Stimulated activated memory B cell treated with anti-CD40 and anti-IgM and Interleukin-4, amounts not matched to agents 10 μg/mL and 1 μg/mL and 100 μg/mL, for 72 hours (primary cell): ENCODE measurements at places on chromosomes 1 and 21.

DNA sequence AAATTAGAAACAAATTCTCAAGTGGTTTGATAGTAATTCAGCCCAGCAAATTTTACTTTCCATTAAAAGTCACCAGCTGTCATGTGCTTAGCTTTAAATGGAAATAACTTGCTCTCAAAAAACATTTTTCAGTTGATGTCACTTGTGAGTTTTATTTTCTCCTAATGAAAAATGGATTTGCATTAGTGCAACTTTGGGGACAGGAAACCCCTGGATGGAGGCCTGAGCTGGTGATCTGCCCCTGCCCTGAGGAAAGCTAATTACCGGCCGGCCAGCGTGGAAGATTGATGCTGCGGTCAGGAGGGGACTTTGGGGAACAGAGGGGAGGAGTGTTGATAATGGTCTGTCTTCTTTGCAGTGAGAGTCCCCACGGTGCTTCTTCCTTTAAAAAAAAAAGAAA lies 66.8 kb upstream of the ANGPTL1 start:
- ATAC-seq: no peak

- no peak for ATAC-seq
Observed at GRCh38 chr1:65284229-65284628, 25.1 kb upstream of the DNAJC6 start.

DNA sequence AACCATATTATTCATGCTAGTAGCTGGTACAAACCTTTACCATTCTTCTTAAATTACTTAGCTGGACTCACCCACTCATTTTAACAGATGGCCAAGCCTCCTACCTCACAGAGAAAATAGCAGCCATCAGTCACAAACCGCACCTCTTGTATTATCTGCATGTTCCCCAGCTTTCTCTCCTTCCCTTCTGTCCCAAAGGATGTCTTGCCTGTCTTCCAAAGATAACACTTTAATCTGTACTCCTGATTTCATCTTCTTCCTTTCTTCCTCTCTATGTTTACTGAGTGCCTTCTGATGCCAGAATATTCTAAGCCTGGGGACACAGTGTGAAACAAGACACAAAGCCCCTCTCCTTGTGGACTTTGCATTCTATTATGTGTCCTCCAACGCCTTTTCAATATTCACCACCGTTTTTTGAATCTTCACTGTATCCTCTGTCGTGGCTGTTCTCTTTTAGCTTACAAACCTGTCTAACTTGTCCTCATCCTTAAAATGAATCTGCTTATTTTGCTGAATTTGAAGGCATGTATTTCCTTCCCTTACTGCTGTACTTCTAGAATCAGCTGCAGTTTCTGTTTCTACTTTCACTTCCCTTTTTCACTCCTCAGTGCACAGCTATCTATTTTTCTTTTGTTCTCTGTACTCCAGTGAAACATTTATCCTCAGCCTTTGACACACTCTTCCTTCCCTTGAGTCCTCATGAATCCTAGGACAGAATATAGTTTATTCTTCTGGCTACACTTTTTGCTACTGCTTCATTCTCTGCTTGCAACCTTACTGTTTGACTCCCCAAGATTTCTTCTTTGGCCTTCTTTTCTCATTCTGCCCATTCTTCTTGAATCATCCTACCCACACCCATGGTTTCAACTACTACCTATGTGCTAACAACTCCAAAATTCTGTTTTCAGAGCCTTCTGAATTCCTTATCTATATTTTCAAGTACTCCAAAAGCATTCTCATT lies 216.9 kb upstream of the SAMSN1 start:
- ATAC-seq: peak; percentile 96

DNA sequence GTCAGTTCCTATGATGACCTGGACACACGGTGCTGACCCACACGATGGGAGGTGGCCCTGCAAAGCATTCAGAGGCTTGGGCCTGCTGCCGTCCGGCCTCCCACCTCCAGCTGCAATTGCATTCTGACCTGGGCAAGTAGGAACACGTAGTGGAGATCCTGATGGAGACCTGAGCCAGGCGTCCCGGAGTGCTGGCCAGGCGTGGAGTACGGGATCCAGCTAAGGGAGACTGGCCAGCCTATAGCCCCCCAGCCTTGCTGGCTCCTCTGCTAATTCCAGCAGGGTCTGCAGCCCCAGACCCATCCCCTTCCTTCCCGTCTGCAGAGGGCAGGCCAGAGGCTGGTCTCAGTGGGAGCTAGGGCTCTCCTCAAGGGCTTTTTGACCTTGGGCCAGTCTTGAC lies 11.2 kb downstream of the CD46 start:
- ATAC-seq: no peak

DNA sequence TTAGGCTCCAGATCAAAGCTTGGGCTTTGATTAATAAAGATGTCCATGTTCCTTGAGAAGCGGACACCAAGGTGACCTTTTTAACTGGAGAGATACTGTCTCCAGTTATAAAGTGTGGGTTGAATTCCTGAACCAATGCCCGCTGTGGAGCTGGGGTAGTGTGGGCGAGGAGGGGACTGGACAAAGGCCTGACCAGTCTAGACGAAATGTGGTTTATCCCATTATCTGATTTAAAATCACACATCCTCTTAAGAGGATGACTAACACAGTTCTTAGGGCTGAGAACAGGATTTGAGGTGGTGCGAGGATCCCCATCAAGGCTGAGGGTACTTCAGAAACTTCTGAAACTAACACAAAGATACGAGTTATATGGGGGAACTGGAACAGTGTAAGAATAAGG lies 84.5 kb upstream of the GCLM start:
- no peak for ATAC-seq

DNA sequence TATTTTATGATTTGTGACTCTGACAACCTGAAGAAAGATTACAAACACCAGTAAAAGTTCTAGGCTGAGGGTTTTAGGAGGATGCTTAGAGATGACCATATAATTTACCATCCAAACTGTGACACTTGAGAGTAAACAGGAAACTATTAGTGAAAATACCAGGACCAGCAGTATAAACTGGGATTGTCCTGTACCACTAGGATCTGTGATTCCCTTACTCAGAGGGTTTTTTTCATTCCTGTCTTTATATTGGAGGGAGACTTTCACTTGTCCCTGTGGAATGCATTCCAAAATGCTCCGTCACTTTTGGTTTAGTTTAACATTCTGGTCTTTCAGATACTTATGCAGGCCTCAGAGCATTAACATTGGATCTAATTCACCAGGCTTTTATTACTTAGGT lies 482.9 kb downstream of the PTBP2 start:
- ATAC-seq: no peak

- no peak for ATAC-seq
Observed at GRCh38 chr1:110786802-110787327, 86.1 kb upstream of the CD53 start.

GRCh38 chr1:157691285-157691920 lies 9.2 kb downstream of the FCRL3 start:
- ATAC-seq: peak; percentile 54

- ATAC-seq: no peak
Observed at GRCh38 chr1:45490121-45490625, 790 bp downstream of the TESK2 start.

DNA sequence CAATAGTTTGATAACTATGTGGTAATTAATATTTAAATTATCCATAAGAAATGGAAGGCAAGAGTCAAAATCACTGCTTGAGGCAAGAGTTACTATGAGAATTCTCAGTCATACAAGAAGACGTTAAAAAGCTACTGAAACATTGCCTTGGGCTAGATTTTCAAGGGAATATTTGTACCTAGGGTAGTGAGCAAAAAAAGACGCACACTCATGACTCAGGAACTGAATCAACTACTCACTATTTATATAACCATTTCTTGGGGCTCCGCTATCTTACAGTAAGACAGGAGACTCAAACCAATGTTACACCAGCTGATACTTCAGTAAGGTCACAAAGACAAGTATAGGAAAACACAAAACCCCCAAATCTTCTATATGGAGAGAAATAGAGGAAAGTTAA lies 151.5 kb upstream of the RNPC3 start:
- no peak for ATAC-seq

GRCh38 chr1:228465141-228465540 lies 22.0 kb upstream of the RNF187 start:
- ATAC-seq: no peak

DNA sequence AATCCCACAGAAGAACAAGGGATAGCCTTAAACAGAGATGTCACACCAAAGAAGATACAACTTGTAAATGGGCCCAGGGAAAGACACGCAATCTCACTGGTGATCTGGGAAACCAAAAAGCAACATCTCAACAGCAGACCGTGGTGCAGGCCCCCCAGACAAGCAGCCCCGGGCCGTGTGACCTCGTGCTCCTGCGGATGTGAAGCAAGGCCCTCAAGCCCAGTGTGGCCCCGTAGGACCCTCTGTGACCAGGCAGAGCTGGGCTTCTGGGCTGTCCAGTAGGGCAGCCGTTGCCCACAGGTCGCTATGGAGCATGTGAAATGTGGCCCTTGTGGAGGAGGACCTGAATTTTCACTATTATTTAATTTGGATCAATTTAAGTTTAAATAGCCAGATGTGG lies 34.9 kb upstream of the TMEM52 start:
- no peak for ATAC-seq

- ATAC-seq: peak; percentile 100
Observed at GRCh38 chr1:39230261-39231190, 26.0 kb downstream of the MACF1 start.

DNA sequence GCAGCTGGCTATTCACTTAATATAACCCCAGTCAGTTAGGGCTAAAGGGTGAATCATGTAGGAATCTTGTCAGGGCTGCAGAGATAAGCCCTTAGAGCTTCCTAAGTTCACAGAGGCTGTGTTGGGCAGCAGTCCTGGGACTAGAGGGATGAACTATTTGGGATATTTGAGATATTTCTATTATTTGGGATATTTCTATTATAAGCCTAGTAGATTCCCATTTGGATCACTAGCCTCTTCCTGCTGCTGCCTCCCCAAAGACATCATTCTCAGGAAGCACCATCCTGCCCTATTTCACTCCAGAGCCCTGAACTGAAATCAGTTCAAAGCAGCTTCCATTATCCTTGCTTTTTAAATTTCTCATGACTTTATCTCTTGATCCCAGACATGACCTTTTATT lies 501.3 kb downstream of the NUF2 start:
- no peak for ATAC-seq

- ATAC-seq: peak; percentile 83
Observed at GRCh38 chr1:44693159-44693558, 18.6 kb downstream of the ARMH1 start.

DNA sequence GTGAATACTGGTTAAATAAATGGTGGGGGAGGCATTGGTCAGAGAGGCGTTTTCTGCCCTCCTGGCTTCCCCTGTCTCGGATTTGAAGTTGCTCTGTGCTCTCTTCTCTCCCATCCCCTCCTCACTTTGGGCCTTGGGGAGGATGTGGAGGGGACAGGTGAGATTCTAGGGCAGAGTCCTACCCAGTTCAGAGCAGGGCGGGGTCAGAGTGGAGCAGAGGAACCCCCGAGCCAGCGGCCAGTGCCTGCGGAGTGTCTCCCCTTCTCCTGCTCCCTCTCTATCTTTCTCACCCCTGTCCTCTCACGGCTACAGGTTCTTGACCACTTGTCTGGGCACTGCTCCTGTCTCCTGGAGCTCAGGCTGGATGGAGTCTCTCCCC lies 8.1 kb downstream of the KNCN start:
- no peak for ATAC-seq

DNA sequence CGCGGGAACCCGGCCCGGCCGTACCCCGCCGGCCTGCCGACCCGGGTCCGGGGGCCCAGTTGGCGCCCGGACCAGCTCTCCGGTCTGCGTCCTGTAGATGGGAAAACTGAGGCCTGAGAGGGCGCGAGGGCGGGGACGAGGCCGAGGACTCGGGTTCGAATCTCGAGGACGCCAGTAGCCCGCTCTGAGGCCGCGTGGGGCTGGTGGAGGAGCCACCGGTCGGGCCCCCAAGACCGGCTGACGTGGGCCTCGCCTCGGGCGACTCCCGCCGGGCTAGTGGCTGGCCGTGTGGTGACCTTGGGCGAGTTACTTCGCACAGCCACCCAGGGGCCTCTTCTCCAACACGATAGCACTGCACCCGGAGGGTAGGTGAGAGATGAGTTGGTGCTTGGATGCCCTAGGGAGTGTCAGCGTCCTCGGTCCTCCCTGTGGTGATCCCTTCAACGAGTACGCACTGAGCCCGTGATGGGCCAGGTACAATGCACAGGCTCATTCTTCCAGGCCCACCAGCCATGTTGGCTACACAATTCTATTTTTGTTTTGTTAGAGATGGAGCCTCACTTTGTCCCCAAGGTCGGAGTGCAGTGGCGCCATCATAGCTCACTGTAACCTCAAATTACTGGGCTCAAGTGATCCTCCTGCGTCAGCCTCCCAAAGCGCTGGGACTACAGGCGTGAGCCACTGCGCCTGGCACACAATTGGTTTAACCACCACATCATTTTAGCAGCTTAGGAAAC lies 404 bp upstream of the SCMH1 start:
- ATAC-seq: peak; percentile 4

GRCh38 chr1:237287876-237288521 lies 246.0 kb downstream of the RYR2 start:
- ATAC-seq: no peak

GRCh38 chr1:6148497-6149241 lies 31.5 kb downstream of the CHD5 start:
- peak; percentile 40 for ATAC-seq

DNA sequence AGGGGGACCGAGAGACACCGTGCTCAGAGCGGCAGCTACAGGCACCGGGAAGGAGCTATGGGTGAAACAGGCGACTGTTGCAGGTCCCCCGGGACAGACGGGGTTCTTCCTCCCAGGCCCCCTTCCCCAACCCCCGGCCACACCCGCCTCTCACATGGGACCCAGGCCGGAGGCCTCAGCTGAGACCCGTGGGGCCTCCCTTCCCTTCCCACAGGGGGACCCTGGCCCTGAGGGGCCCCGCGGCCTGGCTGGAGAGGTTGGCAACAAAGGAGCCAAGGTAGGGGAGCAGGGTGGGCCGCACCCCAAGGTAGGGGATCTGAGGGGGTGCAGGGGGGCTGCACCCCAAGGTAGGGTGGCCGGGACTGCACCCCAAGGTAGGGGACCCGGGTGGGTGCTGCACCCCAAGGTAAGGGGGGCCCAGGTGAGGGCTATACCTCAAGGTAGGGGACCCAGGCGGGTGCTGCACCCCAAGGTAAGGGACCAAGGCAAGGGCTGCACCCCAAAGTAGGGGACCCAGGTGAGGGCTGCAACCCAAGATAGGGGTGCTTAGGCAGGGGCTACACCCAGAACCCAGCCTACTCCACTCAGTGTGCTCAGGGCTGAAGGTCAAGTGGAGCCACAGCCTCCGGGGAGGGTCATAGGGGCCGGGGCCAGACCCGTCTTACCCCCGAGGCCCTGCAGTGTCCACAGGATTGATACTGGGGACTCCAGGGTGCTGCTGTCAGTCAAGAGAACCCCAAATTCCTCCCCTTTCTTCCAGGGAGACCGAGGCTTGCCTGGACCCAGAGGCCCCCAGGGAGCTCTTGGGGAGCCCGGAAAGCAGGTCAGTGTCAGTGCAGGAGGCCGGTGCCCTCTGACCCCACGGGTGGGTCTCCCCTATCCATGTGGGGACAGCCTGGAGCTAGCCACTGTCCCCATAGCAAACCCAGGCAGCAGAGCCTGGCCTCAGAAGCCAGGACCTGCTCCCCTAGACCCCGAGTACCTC lies 22.7 kb downstream of the COL6A2 start:
- no peak for ATAC-seq

- no peak for ATAC-seq
Observed at GRCh38 chr21:26961698-26962097, 5.2 kb downstream of the ADAMTS5 start.

GRCh38 chr1:155458111-155458510 lies 104.5 kb downstream of the ASH1L start:
- no peak for ATAC-seq

- peak; percentile 2 for ATAC-seq
Observed at GRCh38 chr1:93702111-93702827, 20.6 kb upstream of the BCAR3 start.

GRCh38 chr1:156452907-156453306 lies 47.7 kb downstream of the MEF2D start:
- no peak for ATAC-seq
